ENCODE measurements at places on chromosomes 4 and X. TPM values are rescaled to one million over a fixed set of nuclear protein-coding genes. Genes with fewer than 3 reads are reported as not detected.

AR gene
- total RNA-seq = 0.26 TPM

TMPRSS11A gene
- not detected for total RNA-seq

MAGEC2 gene
- total RNA-seq = not detected

CDKL5 gene
- total RNA-seq = 5.1 TPM

CT45A5 gene
- total RNA-seq = not detected

DNA sequence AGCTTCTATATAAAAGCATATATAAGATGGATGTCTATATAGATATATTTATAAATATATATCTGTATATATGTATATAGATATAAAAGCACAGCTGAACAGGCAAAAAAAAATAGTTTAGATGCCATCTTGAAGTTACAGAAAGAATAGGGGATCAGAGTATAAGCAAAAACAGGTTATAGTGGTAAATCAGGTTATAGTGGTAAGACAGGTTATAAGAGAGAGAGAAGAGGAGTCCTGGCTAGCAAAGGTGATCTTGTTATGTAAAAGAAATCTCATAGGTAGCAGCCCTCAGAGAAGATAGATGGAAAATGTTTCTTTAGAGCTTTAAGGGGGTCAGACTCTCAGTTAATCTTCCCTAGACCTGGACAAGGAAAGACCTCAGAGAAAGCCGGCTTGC, 1263.1 kb downstream of the PCDH7 start:
- no peak for DNase-seq

DNA sequence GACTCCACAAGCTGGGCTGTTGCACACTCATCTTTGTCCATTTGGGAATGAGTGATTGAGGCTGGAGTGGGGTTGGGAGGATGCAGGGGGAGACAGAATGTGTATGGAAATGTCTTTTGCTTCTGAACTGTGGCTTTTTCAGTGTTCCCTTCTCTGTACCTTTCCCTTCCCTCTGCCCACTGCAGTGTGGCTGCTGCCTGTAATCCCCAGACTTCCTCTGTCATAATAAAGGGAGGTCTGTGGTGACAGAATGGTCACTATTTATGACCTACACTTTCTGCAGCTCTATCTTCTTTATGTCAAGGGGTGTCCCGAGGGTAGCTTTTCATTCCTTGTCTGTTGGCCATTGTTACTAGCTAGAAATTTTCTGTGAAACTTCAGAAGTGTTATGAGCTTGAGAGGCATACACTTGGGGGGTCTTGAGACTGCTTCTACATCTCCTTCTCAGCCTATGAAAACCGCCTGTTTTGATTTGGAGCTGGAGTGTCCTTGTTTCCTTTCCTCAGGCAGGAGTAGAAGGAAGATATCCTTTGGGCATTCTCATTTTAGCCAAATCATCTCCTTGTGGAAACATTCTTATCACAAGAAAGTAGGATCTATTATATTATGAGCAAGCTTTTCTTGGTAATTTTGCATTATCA, 63.0 kb downstream of the ANK2 start:
- DNase-seq = no peak

DNA sequence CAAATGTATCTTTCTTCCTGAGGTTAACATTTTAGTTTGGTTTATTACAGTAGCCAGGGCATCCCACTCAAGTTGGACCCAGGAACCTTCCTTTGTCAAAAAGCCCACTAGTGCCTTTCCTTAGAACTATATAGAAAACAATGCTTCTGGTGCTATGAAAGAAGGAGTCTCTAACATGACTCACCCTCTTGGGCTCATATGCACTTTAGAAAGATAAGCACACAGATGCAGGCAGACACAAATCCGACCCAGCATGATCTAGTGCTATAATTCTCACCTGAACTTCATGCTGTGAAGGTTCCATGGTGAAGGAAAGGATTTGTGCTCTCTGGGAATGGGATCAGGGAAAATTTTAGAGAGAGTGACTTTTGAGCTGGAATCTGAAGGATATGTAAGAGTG, 289.4 kb downstream of the ANKRD50 start:
- no peak for DNase-seq

- no peak for DNase-seq
Measured at GRCh38 chr4:174654634-174655033, 132.3 kb upstream of the HPGD start.

GRCh38 chr4:8696369-8697127, 104.0 kb downstream of the CPZ start:
- DNase-seq = no peak

DNA sequence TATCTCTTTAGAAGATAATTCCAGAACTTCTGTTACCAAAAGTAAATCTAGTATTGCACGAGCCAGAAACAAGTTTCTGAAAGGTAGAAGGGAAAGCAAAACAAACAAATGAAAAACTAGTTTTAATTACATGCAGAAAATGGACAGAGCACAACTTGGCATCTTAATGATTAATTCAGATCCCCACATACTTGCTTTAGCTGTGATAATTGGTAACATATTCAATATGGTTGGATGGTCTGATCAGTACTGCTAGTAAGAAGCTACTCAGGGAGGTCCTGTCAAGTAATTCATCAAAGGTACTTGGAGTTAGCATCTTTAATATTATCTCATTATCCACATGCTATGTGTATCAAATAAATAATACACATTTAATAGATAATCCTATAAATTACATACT, 204.3 kb downstream of the TRAM1L1 start:
- DNase-seq = no peak

- DNase-seq = no peak
Measured at GRCh38 chr4:139550724-139551429, 5.1 kb downstream of the SETD7 start.

- DNase-seq = no peak
Measured at GRCh38 chrX:31057691-31058090, 14.2 kb downstream of the FTHL17 start.
